ENCODE measurements at places on chromosomes 1 and 21. TPM values are rescaled to one million over a fixed set of nuclear protein-coding genes. Genes with fewer than 3 reads are reported as not detected.
A peak's percentile ranks its signal among the peaks of the same experiment; 100 is the strongest.

The GRIK1 gene
- not detected for total RNA-seq

The L1TD1 gene
- not detected for total RNA-seq

The SPRR2B gene
- total RNA-seq = not detected

DNA sequence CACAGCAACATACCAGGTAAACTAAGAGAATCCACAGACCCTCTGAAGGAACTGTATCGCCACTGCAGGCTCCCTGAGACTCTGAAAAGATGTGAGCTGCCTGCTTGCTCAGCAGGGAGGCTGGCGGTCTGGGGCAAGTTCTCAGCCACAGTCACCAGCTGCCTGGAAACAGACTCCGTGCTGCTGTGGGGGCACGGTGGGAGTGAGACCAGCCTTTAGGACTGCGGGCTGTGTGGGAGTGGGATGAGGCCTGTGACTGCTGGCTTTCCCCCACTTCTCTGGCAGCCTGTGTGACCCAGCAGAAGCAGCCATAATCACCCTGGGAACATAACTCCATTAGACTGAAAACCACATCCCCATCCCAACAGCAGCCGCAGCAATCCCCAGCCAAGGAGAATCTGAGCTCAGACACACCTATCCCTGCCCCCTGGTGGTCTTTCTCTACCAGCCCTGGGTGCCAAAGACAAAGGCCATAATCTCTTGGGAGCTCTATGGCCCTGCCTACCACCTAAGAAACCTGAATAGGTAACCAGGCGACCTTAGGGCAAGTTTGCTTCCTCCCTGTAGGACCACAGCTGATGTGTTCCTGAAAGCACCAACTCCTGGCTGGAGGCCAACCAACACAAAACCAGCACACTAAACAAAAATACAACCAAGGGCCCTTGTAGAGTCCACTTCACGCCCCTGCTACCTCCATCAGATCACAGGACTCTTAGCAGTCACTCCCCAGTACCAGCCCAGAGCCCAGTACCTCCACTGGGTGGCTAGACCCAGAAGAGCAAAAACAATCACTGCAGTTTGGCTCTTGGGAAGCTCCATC, 151.5 kb downstream of the SMYD3 start:
- DNase-seq = no peak

DNA sequence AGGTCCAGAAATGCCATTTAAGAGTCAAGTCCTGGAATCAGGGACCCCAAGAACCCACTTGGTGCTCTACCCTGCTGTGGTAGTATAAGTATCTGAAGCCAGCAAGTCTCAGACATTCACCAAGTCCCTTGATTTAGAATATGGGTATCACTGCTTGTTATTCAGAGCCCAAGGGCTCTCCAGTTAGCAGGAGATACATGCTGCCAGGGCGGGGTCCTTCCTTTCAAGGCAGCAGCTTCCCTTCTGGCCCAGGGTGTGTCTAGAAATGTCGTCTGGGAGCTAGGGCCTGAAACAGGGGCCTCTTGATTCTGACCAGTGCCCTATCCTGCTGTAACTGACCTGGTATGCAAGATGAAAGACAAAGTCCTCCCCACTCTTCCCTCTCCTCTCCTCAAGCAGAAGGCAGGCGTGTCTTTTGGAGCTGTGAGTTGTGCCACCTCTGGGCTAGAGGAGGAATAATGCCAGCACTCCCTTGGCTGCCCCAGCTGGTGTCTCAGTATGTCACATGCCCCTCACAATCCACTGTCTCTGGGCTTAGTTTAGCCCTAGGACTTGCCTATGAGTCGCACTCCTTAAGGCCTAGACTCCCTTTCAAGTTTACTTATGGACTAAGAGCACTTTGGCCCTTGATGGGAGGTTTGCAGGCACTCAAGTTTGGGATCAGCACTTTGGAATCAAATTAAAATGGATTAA, 200.2 kb downstream of the MRPL39 start:
- DNase-seq = no peak

- peak; percentile 75 for DNase-seq
Measured at GRCh38 chr21:41250519-41250918, 66.1 kb upstream of the FAM3B start.

- DNase-seq = no peak
Measured at GRCh38 chr1:87051965-87052364, 137.5 kb downstream of the HS2ST1 start.

Measured in glomerular endothelial cell (primary cell).